ENCODE measurements at places on chromosomes 6 and 20.

GRCh38 chr20:7214081-7214740 is 446.7 kb downstream of the BMP2 start:
- DNase-seq, result no peak

- DNase-seq, result no peak
These were observed 55.3 kb downstream of the EFCAB8 start for GRCh38 chr20:32914031-32914430.

DNA sequence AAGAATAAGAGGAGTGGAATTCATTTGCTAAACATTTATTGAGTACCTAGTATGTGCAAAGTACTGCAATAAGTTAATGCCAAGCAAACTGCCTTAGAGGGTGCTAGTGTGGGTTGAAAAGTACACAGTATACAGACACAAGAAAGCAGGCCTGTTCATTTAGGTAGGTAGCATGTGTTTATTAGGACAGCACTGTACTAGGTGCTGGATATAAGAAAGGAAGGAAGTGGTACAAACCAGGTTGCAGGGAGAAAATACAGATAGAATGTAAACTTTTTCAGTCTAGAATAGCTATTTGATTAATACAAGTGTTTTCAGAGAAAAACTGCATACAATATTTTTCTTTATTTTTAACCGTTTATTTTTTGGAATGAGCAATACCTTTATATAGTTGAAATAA is 68.1 kb downstream of the PHF20 start:
- DNase-seq, result no peak

- DNase-seq, result no peak
These were observed 3.6 kb upstream of the SLC2A12 start for GRCh38 chr6:134056046-134056445.

DNA sequence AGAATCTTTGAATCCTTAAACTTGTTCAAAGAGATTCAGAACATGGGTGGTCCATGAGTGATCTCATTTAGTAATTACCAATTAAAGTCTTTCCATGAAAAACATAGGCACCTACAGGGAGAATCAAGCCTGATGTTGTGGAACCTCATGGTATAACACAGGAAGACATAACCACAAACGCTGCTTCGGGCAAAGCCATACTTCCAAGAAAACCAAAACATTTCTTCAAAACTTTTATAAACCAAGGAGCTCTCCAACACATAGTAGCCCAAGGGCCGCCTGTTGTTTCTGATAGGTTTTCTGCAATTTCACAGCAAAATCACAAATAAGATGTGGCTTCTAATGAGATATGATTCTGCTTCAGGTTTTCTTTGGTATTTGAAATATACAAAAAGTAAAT is 2.5 kb downstream of the CHD6 start:
- no peak for DNase-seq

DNA sequence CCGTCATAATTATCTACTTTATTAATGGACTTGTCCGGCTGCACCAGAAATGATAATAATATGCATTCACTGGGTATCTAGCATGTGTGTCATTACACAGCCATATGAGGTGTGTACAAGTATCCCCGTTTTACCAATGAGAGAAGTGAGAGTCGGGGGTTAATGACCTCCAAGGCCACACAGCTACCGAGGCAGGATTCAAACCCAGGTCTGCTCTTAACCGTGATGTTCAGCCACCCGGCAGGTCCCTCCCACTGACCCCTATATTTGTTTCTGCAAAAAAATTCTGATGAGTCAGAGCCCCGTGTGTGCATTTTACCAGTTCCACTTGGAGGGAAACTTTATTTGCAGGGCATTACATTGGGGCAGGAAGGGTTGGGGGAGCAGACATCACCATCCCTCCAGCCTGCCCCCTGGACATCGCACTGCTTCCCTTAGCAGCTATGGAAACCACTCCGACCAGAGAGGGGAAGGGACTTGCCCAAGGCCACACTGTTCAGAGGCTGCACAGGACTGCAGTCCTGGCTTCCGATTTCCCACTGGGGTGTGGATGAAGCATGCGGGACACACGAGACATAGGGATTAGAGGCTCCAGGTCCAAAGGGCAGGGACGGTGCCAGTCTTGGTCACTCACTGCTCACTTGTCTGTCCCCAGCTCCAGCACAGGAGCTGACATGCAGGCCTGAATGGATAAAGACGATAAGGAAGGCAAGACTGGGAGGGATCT is 10.1 kb upstream of the SRC start:
- DNase-seq, result peak; percentile 41

- DNase-seq, result no peak
These were observed 310.2 kb downstream of the TSHZ2 start for GRCh38 chr20:53282217-53282955.

- DNase-seq, result peak; percentile 85
These were observed 2.0 kb downstream of the ZNF335 start for GRCh38 chr20:45969712-45970634.

GRCh38 chr20:37640600-37641561 is 52.9 kb upstream of the CTNNBL1 start:
- DNase-seq, result no peak

GRCh38 chr6:39801456-39802251 is 9.5 kb downstream of the DAAM2 start:
- DNase-seq, result no peak

DNA sequence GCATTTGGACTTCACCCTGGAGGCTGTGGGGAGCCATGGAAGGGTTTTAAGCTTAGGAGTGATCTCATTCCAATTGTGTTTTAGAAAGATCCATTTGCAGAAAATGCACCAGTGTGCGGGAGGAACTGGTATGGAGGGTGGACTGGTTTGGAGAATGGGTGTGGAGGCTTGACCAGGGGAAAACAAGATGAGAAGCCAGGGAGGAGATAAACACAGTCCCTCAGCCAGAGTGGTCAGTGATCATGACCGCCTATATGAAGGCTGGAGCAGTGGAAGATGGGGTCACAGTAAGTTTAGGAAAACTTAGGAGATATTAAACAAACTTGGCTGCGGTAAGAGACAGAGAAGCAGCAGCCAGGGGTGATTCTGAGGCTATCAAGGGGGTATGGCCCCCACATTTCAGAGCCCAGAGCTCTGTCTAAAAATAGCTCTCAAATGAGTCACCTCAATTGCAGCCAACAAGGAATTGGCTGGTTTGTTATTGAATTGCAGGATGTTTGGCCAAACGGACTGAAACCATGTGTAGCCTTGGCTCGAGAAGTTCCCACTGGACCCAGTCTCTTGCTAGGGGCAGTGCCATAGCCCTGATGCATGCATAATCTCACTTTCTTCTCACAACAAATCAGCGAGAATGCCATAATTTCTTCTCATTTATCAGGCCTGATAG is 159.9 kb upstream of the TOP1 start:
- peak; percentile 49 for DNase-seq

- DNase-seq, result no peak
These were observed 344.4 kb upstream of the RUNX2 start for GRCh38 chr6:44983467-44984365.

DNA sequence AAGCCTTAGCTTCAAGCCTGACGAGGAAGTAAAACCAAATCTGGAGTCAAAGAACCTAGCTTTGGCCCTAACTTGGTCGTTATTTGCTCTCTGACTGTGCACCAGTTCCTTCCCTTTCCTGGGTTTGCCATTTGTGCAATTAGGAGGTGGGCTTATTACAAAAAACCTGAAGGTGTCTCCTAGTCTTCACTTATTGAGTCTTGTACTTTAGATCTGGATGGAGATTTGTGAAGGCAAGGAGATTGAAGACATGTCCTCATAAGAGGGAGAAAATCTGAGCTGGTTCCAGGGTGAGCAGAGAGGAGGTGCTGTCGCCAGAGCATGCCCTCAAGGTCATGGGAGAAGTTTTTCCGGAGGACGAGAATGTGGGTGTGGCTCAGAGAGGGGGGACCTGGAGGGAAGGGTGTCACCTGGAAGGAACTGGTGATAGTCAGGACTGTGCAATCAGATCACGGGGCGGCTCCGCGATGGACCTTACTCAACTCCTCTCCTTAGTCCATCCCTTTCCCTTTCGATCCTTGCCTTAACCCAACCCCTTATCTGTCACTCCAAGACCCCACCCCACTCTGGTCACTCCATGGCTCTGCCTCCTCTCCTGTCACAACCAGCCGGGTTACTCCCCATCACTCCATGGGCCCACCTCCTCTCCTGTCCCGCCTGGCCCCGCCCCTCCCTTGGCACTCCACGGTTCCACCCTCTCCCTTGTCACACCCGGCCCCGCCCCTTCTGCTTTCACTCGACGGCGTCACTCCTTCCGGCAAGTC is 588 bp upstream of the ACSS2 start:
- peak; percentile 99 for DNase-seq

GRCh38 chr20:1282966-1283365 is 16.9 kb downstream of the SNPH start:
- no peak for DNase-seq

- no peak for DNase-seq
These were observed 4.3 kb upstream of the RPP21 start for GRCh38 chr6:30340589-30341054.

- no peak for DNase-seq
These were observed 94.8 kb downstream of the GRM1 start for GRCh38 chr6:146123616-146124015.

DNA sequence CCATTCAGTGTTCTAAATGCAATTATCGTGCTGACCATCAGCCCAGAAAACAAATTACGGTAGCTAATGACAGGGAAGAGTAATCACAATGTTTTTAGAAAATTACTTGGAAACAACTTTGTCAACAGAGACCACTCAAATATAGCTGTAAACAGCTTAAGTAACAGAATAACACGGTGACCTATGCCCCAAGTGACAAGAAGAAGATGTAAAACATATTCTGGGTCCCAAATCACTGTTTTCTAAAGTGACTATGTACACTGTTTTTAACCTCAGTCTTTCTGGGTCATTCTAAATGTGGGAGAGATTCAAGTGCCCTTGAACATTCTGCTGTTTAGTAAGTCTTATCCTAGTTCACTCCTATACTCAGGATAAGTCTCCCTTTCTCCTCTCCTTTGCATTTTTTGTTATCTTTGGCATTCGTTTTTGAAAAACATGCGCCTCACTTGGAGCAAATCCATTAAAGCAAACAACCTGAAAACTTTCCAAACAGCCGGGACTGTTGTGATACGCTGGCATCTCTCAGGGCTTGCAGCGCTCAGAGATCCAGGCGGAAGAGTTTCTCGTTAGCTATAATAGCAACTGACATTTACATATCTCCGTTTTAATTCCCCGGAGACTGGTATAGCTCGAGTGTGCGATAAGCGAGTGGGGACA is 114.5 kb upstream of the SOX4 start:
- no peak for DNase-seq

- peak; percentile 37 for DNase-seq
These were observed 24.1 kb downstream of the HECA start for GRCh38 chr6:139159016-139159415.

- no peak for DNase-seq
These were observed 45.9 kb upstream of the CDH22 start for GRCh38 chr20:46354207-46354555.

- DNase-seq, result no peak
These were observed 95.5 kb upstream of the LGSN start for GRCh38 chr6:63415286-63415685.

DNA sequence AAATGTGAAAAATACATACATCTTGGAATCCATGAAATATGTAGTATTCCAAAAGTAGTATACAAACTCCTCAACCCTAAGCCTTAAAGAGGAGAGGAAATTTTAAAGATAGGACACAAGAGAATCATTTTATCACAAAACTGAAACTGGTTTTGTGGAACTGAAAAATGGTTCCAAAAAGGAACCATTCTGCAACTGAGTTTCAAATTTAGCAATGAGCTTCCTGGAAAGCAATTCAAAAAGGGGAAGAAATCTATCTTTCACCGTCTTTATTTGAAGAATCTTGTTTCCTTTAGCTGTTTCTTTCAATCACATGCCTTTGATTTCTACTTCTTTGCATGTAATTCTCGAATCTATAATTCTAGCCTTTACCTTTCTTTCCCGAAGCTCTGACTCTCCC is 32.2 kb upstream of the LAMP5 start:
- DNase-seq, result no peak

DNA sequence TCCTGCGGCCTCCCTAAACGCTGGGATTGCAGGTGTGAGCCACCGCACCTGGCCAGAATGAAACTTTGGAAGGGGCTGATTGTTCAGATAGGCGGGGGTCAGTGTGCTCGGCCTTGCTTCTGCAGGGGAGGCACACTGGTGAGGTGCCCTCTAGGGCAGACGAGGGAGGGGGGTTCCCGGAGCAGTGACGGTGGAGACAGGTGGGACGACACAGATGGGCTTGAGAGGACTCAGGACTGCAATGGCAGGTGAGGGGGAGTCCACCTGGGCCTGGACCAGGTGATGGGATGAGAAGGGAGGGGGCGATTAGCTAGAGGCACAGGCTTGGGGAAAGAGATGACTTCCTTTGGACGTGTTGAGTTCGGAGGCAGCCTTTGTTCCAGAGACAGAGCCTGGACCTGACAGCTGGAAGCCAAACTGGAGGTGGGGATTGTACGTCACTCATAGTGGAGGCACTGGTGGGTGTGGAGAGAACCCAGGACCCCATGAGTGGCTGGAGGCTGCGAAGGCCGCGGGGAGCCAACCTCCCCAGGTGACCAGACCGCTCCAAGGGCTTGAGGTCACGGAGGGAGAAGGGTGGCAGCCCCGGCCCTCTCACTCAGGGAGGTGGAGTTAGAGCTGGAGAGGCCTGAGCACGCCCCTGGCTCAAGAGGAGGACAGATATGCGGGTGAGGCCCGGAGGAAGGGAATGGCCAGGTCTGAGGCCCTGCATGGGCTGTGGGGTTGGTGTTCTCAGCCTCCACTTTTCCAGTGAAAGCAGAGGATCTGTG is 10.5 kb upstream of the MAP1LC3A start:
- DNase-seq, result no peak

DNA sequence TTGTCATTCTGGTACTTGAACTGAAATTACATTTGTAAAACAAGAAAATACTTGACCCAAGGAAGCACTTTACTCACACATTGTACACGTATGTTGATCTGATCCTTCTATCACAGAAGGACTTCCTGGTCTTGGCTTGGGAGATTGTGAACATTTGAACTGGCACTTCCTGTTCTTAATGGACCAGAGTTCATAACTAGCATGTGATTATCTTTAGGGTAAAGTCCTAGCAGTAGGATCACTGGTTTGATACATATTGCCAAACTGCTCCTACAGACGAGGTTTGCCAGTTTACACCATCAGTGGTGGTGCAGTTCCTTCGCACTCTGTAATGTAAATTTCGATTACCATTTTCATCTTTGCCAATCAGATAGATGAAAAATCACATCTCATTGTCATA is 12.7 kb downstream of the HECA start:
- no peak for DNase-seq

- DNase-seq, result peak; percentile 59
These were observed 118.5 kb downstream of the GFRAL start for GRCh38 chr6:55445648-55446204.

- DNase-seq, result peak; percentile 48
These were observed 48.9 kb downstream of the ATXN1 start for GRCh38 chr6:16712255-16712930.

GRCh38 chr6:141110481-141110880 is 1022.2 kb upstream of the GJE1 start:
- peak; percentile 60 for DNase-seq

Measured in ELR (cell line).